ENCODE measurements at places on chromosomes 16 and 17.

DNA sequence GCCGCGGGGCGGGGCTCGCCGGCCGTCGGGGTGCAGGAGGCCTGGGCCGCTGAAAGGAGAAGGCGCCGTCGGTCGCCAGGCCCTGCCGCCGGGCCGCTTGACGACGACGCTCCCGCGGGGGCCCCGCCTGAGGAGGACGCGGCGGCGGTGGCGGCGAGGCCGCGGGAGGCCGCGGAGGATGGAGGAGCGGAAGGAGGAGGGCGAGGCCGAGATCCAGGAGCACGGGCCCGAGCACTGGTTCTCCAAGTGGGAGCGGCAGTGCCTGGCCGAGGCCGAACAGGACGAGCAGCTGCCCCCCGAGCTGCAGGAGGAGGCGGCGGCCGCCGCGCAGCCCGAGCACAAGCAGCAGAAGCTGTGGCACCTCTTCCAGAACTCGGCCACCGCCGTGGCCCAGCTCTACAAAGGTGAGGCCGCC lies 430 bp downstream of the HAPSTR1 start:
- DNase-seq: peak; percentile 43

GRCh38 chr17:80585890-80586845 lies 41.5 kb downstream of the RPTOR start:
- no peak for DNase-seq

GRCh38 chr17:36461330-36462110 lies 25.0 kb upstream of the ZNHIT3 start:
- no peak for DNase-seq

GRCh38 chr16:89575247-89576152 lies at the start of gene CPNE7:
Gene CPNE7, plus strand, starts transcription at chr16:89575758. Its CDS starts 140 bp downstream, at chr16:89575898.
- no peak for DNase-seq

GRCh38 chr16:3770530-3770929 lies 53.2 kb upstream of the TRAP1 start:
- no peak for DNase-seq

- no peak for DNase-seq
Observed at GRCh38 chr17:75402026-75402425, 3.5 kb downstream of the GRB2 start.

DNA sequence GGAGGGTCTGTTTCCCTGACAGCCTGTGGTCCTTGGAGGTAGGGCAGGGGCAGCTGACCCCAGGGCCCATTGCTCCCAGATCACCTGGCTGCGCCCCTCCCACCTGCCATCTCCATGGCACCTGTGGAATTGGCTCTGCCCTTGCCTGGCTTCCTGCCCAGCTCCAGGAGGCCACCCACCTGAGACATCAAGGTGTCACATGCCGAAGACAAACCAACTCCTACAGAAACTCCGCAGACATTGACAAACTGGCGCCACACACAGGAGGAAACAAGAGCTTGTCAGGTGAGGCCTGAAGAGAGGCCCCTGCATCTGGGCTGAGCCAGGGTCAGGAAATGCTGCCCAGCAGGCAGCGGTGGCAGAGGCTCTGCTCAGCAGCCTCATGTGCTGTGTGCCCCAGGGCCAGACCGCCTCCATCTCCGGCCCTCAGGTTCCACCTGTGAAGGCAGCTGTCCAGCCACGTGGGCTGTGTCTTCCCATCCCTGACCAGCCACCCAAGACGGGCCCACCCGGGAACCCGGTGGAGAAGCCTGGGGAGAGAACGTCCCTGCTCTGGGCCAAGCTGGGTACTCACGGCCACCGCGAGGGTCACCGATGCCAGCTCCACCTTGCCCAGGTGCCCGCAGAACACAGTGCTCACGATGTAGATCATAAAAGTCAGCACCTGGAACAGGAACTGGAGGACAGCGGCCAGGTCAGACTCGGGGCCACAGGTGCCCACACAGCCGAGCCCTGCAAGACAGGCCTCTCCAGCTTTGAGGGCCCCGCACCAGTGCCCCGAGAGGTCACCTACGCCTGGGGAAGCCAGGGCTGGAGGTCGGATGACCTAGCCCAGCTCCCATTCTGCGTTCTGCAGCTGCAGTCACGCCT lies 1.6 kb downstream of the SLC47A2 start:
- no peak for DNase-seq

DNA sequence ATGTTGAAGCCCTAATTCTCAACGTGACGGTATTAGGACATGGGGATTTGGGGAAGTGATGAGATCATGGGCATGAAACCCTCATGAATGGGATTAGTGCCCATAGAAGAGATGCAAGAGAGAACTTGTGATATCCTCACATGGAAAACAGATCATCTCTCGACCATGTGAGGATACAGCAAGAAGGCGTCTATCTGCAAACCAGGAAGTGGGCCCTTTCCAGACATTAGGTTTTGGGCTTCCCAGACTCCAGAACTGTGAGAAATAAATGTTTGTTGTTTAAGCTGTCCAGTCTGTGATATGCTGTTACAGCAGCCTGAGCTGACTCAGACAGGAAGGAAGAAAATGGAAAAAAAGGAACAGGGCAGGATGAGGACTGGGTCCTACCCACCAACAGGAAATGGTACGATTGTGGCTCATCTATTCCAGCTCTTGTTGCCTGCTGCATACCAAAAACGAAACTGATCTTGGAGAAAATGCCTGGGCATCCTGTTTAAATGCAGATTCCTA lies 21.9 kb upstream of the SSTR2 start:
- peak; percentile 73 for DNase-seq

DNA sequence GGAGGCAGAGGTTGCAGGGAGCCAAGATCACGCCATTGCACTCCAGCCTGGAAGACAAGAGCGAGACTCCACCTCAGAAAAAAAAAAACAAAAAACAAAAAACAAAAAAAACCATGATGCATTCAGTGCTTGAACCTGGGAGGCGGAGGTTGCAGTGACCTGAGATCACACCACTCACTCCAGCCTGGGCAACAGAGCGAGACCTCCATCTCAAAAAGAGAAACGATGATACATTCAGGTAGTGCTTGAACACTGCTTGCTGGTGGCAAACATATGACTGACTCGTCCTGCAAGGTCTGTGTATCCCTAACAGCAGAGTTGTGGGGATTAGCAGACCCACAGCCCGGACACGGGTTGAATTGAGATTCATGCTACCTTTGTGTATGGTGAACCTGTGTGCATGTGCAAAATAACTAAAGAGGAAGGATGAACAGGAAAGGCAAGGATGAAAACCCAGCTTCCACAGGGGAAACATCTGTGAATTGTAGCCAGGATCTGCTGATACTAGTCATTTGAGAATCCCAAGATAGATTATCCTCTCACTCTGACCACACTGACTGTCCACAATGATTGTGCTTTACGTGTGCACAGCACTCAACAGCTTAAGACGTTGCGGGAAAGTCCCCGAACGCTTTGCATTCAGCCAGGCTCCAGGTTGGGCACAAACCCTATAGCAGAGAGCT lies 52.4 kb upstream of the MRPS23 start:
- no peak for DNase-seq

GRCh38 chr17:64259426-64259825 lies 3.6 kb downstream of the TEX2 start:
- no peak for DNase-seq

DNA sequence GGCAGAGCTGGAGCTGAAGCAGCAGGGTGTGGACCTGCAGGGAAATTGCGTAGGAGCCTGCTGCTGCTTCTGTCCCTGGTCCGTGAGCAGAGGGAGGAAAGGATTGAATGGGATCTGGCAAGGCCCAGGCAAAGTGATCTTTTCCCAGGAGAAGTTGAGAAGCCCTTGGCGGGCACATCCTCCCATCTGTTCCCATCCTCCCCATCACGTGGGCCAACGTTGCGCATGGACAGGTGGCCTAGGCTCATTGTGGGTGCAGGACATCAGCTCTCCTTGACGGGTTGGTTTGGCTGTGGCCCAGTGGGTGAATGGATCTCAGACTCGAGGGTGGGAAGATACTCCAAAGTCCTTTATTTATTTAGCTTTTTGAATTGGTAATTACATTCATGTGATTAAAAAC lies 29.4 kb upstream of the POLR3E start:
- no peak for DNase-seq

DNA sequence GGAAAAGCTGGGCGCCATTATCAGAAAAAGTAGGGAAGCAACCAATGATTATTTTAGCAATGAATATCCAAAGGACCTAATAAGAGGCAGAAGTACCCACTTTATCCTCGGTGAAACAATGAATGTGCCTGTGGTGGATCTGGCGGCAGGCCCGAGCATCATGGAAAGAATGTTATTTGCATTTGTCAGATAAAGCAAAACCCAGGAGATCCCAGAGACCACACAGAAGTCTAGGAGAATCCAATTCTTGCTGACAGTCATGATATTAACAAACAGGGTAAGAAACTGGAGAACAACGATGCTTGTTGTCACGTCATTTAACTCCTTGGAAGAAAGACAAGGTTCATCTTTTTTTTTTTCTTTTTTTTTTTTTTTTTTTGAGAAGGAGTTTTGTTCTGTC lies 12.0 kb upstream of the TNRC6A start:
- peak; percentile 92 for DNase-seq

- DNase-seq: no peak
Observed at GRCh38 chr17:36501963-36502362, 15.5 kb downstream of the ZNHIT3 start.

- DNase-seq: no peak
Observed at GRCh38 chr17:73800893-73801292, 156.6 kb upstream of the SDK2 start.

DNA sequence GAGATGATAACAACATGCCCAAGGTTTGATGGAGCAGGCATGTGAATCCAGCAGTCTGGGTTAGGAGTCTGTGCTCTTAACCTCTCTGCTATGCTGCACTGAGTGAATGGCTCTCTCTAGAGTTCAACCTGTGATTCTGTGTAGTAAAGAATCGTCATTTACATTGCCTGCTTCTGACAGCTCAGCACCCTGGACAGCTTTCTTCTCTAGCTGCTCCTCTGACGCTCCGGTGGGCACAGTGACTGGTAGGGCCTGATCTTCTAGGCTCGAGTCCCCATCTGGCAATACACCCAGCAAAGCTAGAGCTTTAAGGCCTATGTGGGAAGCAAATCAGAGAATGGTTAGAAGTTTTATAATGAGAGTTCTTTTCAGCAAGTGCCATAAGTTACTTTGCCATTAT lies 85.3 kb upstream of the ATP2A3 start:
- DNase-seq: no peak

Measured in cardiac fibroblast (primary cell).